Activated CD4-positive, alpha-beta memory T cell treated with anti-CD3 and anti-CD28 coated beads for 36 hours (primary cell): ENCODE measurements at places on chromosomes 7 and 10.

GRCh38 chr10:43404704-43405084 lies 4.3 kb downstream of the HNRNPF start:
- no peak for DNase-seq

DNA sequence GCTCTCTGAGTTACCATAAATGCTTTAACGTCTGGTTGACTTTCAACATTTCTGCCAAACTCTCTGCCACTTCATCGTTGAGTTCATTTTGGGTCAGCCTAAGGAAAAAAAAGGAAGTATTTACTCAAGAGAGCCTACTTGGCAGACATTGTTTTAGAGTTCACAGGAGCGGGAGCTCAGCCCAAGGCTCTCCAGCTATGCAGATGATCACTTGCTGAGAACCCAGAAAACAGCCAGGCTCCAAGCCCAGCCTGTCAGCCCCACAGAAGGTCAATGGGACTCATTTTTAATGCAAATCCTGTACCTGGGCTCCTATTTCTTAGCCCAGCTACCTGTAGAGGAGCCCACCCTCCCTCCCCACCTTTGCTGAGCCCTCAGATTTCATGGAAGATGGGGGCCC lies 45.5 kb downstream of the NOD1 start:
- DNase-seq = no peak

- peak; percentile 3 for DNase-seq
Observed at GRCh38 chr7:151372612-151373265, 31.1 kb downstream of the NUB1 start.

GRCh38 chr10:62691336-62691735 lies 113.2 kb upstream of the ADO start:
- no peak for DNase-seq

GRCh38 chr10:124992462-124993344 lies 50.8 kb downstream of the ZRANB1 start:
- peak; percentile 27 for DNase-seq

DNA sequence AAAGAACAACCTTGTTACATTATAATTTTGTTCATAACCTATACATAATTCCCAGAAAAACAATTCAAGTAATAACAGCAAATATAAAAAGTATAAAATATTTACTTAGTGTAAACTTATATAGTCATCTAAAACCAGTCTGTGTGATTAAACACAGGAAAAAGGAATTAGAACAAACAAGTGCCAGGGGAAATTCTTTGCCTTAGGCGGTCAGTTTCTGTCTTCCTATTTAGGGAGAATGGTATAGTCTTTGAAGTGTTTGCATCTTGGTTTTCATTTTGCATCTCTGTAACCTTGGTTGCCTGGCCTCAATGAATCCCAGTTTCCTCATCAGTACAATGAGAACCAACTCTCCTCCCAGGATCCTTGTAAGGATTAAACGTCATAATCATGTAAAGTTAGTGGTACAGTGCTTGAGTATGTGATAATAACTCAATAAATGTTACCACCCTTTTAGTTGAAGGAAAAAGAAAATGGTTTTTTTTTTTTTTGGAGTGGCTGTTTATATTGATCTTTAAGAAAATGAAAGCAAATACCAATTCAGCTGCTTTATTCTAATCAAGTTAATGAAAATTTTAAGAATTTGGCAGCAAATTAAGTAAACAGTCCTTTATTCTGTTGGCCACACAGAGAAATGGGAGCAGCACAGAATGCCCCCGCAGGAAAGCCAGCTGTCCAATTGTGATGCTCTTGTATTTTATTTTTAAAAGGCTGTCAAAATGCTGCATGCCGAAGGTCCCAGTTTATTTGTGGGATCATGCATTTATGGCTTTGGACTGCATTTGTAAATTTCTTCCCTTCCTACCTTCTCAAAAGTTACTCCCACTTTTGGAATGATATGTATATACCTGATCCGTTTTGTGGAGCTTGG lies 61.8 kb downstream of the SHH start:
- DNase-seq = no peak

DNA sequence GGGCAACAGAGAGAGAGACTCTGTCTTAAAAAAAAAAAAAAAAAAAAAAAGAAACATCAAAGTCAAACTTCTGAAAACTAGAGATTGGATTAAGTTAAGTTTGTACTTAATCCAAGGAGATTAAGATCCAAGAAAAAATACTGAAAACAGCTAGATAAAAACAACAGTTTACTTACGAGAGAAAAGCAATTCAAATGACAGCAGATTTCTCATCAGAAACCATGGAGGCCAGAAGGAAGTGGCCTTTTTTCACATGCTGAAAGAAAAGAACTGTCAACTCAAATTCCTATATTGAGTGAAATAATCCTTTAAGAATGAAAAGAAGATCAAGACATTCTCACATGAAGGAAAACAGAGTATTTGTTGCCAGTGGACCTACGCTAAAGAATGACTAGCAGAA lies 5.4 kb upstream of the CCDC71L start:
- no peak for DNase-seq

DNA sequence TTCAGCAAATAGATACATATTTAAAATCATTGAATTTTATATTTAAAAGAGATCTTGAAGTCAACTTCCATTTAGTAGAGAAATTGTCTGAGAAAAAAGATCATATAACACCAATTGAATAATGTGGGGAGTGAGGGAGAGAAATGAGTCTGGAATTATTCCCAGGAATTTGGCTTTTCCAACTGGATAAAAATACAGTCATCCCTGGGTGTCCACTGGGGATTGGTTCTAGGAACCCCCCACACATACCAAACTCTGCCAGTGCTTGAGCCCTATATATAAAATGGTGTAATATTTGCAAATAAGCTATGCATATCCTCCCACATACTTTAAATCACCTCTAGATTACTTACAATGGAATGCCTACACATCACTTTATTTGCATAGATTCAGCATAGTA lies 162.8 kb upstream of the SEMA3C start:
- no peak for DNase-seq

DNA sequence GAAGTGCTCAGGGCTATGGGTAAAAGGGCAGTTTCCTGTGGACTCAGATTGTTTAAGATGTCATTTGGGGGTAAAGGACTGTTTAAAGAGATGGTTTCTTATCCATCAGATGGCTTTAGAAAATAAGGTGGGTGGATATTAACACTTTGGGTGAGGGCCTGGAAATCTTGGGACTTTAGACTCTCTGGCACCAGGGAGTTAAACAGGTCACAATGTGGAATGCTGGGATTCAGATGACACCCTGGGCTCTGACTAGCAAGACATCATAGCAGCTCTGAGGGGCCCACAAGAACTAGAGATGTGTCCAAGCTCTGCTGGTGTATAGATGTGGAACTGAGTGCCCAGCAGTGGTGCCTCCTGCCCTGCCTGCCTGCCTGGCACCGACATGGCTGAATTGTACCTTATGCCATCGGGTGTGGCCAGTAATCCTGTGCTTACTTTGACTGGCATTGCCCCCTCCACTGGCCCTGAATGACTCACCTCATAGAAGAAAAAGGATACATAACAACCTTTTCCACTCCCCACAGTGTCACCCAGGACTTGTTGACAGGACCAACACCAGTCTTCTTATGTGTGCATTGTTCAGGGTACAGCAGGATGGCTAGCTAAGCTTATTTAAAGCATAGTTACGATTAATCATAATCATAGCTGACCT lies 100.0 kb upstream of the PRR15 start:
- DNase-seq = no peak

GRCh38 chr7:96244244-96244991 lies 77.5 kb downstream of the SLC25A13 start:
- no peak for DNase-seq

- DNase-seq = no peak
Observed at GRCh38 chr10:48780341-48780740, 95.7 kb downstream of the WDFY4 start.

DNA sequence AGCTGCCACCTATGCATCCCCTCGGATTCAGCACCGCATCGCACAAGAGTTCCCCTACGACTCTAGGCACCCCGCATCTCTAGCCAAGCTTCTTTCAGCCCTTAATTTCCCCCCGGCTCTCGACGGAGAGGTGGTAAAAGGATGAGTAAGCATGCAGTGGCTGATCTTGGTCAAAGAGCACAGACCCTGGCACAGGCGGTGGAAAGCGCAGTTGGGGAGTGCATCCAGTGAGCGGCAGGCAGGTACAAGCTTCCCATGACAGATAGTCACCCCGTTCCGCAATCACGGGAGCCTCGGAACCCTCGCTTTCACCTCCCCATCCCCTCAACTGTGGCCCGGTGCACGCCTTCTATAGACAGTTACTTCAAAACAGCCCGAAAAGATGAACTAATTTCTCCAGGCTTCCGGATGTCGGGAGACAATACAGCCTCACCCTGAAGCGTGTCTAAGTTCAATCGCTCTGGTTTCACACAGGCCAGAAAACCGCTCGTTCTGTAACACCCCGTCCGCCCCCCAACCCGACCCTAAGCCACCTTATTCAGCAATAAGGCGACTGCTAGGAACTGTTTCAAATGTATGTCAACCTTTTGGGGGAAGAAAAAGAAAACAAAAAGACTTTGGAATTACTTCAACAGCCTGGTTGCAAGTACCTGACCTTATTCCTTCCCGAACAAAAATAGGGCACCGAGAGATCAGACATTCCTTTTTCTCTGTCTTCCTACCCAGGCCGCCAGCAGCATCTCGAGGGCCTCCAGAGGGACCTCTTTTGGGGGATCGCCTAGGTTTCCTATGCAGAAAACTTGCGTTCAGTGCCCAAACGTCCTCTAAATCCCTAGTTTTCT lies 1.4 kb downstream of the RHEB start:
- peak; percentile 82 for DNase-seq

DNA sequence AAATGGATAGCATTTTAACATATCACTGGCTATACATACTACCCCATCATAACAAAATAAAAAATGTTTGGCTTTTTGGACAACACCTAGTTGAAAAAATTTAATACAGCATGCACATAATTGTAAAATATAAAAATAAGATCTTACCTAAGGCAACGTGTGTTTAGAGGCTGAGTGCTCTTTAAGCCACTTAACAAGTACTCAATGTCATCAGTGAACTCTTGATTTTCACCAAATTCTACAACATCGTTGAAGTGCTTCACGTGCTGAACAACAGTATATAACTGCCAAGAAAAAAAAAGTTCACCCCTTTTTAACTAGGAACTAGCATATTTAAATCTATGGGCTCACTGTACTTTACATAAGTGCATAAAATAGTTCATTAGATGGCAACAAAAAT lies 49.5 kb downstream of the WAPL start:
- DNase-seq = no peak

DNA sequence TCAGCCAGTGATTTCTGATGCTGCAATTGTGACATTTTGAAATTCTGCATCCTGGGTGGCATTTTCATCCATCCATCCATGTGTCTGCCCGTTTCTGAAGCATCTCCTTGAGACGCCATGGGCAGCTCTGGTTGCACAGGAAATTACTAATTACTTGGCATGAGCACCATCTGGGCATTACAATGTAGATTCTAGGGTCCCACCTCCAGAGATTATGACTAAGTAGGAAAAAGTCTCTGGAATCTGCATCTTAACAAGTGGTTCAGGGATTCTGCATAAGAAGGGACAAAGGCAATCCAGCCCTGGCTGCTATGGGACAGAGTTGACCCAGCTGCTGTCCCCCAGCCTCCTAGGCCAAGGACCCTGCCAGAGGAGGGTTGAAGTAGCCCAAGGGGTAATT lies 65.3 kb downstream of the CUZD1 start:
- no peak for DNase-seq

GRCh38 chr7:55140221-55140940 lies 121.6 kb downstream of the EGFR start:
- DNase-seq = no peak

DNA sequence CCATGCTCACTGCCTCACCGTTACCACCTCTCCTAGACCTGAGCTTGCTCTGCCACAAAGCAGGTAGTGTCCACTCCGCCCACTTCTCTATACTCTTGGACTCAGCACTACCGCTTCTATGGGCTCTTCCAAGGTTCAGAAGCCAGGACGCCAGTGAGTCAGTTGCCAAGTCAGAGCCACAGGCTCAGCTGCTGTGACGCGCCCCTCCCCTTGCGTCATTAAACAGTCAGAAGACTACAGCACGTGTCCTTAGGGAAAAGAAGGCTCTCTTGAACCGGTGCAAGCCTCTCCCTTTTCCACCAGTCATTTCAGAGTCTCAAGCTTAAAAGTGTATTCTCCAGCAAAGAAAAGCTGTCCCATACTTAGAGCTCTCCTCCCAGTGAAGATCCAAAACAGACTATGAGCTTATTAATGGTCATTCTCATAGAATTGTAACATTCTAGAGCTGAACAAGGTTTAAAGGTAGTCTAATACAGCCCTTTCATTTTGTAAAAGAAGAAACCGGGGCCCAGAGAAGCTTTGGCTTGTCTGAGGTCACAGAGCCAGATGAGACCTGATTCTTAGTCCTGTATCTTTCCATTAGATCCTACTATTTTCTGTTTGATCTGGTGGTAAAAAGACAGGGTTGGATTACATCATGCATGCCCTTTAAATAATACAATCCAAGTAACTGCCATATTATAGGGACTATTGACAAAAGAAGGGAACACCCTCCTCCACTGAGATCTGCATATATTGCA lies 40.9 kb upstream of the MET start:
- no peak for DNase-seq

DNA sequence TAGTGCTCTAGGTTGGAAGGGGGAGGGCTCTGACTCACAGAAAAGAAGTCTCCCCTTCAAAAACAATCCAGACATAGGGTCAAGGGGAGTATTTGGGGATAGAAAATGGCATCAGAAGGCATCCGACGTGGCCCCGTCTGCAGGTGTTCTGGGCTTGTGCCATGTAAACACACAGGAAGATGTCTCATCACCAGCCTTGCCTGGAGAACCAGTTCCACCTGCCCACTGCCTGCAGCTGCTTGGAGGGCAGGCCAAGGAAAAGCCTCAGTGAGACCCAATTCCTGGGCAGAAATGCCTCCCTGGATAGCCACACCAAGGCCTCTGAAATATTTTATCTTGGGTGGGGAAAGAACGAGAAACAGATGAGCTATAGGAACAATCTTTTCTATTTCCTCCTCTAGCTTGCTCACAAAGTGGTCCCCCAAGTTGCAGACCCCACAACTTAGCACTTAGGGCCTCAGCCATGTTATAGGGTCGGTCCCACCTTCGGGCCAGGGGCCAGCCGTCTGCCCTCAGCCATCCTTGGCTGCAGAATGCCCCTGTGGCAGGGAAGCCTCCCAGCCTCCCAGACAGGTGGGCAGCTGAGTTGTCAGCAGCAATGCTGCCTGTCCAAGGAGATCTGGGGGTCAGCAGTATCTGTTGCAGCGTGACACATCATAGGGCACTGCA lies 54.3 kb upstream of the ECHDC3 start:
- no peak for DNase-seq

DNA sequence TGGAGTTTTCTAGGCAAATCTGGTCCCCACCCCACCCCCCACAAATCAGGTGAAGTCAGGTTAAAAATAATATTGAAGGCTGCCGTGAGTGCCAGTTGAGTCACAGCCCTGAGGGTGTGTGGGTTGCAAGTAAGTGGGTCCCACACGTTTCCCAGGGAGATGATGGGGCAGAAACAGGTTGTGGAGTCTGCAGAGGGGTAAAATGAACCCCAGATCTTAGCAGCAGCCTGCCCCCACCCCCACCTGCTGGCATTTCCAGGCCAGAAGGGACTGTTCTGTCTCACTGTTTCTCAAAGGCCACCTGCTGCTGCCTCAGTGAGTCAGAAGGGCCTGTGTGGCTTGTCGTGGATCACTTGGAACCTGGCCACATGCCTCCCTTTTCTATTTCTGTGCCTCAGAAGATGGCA lies 59.8 kb upstream of the SMNDC1 start:
- peak; percentile 82 for DNase-seq

- DNase-seq = peak; percentile 63
Observed at GRCh38 chr10:100728928-100729861, 16.2 kb upstream of the PAX2 start.
